ENCODE measurements at places on chromosomes 12 and 14.

- DNase-seq, result no peak
These were observed 36.5 kb downstream of the FBXO33 start for GRCh38 chr14:39395555-39396254.

DNA sequence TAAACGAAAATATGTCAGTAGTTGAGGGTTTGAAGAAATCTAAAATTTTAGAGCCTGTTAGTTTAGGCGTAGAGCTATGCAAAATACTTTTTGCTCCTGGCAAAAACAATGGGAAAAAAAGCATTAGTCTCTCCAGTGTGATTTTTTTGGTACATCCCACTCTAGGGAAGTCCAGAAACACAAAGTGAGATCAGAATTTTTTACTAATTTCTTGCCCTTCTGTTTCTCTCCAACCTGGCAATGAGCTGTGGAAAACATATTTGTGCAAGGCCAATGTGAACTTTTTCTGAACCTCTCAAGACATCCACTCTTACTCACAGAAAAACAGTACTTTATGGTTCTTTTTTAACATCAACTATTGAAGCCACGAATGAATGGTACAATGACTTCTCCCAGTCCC, 56.9 kb upstream of the DCN start:
- no peak for DNase-seq

DNA sequence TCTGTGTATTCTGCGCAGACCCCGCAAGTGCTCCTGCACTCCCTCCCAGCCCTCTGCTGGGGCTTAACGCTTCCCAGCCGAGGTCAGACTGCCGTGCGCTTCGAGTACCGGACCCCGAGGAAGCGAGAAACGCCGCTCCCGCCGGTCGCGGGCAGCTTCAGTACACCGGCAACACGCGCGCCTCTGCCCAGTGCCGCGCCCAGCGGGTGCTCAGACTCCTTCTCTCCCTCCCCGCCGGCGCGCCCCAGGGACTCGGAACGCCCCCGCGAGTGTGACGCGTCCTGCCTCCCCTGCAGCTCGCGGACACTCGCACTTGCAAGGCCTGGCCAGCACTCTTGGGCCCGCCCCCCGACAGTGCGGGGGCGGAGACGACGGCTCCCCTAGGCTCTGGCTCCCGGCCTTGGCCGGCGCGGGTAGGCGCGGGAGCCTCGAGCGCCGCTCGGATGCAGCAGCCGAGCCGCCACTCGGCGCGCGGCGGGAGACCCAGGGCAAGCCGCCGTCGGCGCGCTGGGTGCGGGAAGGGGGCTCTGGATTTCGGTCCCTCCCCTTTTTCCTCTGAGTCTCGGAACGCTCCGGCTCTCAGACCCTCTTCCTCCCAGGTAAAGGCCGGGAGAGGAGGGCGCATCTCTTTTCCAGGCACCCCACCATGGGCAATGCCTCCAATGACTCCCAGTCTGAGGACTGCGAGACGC, at the start of gene PTGER2:
Gene PTGER2 (plus strand): TSS at position 410 of the 692 bp plus-strand sequence. CDS start 237 bp downstream, at position 647.
- no peak for DNase-seq

DNA sequence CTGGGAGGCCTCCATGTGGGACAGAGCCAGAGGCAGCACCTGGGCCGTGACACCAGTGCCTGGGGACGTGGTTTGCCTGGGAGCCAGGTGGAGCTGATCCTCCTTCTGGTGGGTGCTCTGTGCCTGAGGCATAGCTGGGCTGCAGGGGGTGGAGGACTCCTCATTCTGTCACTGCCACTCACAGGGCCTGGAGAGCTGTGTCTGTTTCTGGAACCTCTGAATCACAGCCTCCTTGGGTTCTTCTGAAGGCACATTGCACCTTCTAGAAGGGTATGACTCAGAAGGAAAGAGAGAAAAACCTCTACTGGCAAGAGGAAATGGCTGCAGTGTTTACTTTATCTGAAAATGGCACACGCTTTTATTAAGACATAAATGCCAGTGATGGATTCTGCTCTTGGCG, 659.8 kb downstream of the VRK1 start:
- no peak for DNase-seq

DNA sequence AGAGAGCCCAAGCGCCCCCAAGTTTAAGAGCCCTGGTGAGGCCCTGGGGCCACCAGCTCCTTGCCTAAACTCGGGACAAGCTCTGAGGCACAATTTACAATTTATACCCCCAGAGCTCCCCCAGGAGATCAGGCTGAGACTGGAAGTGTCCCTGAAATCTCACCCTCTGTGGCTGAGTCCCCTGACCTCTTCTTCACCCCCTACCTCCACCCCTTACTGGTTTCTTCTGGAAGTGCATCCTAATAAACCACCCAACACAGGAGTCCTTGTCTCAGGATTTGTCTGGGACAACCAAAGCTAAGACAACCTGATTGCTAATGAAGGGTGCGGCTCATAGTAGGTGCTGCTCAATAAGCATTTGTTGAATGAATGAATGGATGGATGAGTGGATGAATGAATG, 206.4 kb downstream of the BCL11B start:
- DNase-seq, result no peak

GRCh38 chr12:110934093-110934852, 13.9 kb upstream of the MYL2 start:
- no peak for DNase-seq

GRCh38 chr12:122813310-122813713, 21.9 kb upstream of the HIP1R start:
- peak; percentile 44 for DNase-seq

DNA sequence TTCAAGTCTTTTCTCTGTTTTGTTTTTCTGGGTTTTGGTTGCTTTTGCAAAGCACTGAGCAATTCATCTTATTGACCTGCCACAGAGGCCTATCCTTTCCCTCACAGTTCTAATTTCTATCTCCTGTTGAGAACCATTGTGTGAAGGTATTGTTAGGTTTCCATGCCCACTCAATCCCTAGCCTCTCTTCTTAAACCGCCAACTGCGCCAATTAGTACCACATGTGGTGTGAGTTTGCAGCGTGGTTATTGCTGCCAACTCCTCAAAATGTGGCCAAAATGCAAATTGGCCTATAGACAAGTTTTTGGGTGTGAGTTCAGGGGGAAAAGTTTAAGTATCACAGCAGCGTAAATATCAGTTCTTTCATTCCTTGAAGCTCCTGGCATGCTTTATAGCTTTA, 232.6 kb downstream of the FLRT2 start:
- no peak for DNase-seq

- DNase-seq, result no peak
These were observed 4.7 kb downstream of the BMAL2 start for GRCh38 chr12:27337376-27337775.

DNA sequence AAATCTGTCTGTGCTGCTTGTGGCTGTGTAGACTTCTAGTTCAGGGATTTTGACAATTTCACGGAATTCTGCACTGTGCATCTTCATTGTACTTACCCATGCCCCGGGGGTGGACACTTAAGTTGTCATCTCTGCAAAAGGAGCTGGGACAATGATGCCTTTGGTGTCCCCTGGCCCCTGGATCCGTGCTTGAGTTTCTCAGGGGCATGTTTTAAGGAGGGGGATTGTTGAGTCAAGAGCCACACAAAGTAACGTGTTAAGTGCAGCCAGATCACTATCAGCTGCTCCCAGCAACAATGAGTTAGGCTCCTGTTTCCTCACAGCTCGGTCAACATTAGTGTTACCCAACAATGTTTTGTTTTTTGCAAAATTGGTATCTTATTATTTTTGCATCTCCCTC, 305.0 kb upstream of the DIO3 start:
- no peak for DNase-seq

- DNase-seq, result no peak
These were observed 430.9 kb downstream of the LRIG3 start for GRCh38 chr12:58489394-58489793.

- DNase-seq, result no peak
These were observed 39.5 kb upstream of the NOS1 start for GRCh38 chr12:117400912-117401311.

DNA sequence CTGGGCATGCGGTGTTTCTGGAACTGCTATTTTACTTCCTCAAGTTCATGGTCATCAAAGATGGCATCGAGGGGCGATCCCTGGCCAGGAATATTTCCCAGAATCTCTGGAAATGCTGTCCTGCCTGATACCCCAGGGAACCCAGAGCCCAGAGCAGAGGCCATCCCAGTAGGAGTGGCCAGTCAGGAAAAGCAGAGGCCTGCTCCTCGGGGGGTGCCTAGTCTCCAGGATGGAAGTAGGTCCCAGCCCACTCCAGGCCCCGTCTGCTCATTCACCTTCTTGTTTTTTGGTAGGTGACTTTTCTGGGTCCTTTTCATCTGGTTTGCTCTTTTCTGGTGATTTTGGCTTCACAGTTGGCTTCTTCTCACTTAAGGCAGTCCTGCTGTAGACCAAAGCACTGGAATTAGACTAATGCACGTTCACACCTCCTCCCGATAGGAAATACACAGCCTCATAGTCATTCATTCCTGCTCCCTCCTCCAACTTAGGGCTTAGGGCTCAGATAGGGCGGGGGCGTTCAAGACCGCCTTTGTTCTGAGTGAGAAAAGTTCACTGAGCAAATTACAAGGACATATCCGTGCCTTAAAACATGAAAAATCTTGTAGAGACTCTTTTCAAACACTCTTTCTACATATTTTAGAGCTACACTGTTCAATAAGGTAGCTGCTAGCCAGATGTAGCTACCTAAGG, 51.1 kb downstream of the TRAFD1 start:
- no peak for DNase-seq

DNA sequence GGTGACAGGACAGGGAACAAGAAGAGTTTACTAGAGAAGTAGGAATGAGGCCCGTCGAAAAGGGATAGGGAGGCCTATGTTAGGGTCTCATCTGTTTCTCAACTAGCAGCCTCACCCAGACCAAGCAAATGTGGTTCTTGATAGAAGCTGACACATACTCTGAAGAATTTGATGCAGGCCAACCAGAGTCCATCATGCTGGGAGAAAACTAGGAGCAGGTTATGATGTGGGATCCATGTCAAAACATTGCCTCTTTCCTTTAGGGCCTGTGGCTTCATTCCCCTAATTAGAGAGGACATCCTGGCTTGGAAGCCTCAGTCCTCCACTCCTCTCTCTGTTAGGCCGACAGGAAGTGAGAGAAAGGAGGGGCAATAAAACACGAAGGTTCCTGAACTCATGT, 122.8 kb downstream of the NTF3 start:
- no peak for DNase-seq

- no peak for DNase-seq
These were observed 47.9 kb downstream of the RPH3A start for GRCh38 chr12:112839386-112839972.

GRCh38 chr12:124340080-124340900, 45.4 kb downstream of the RFLNA start:
- no peak for DNase-seq

GRCh38 chr12:12403264-12404248, 46.7 kb downstream of the BORCS5 start:
- DNase-seq, result no peak
